ENCODE measurements at places on chromosomes 11 and 22.

DNA sequence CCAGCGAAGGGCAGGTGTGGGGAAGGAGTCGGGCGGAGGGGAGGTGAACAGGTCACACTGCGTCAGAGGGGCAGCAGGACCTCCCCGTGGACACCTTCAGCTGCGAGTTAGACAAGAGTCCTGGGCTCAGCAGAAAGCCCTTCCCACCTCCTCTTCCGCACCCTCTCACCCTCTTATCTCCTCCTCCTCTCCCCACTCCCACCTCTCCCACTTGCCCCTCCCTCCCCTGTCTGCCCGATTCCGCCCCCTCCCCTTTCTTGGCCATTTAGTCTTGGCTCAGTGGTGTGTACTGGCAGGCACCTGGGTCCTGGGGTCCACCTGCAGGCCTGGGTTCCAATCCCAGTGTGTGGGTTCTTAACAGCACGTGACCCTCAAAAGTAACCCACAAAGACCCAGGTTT lies 37.2 kb downstream of the CYTH4 start:
- DNase-seq = no peak

DNA sequence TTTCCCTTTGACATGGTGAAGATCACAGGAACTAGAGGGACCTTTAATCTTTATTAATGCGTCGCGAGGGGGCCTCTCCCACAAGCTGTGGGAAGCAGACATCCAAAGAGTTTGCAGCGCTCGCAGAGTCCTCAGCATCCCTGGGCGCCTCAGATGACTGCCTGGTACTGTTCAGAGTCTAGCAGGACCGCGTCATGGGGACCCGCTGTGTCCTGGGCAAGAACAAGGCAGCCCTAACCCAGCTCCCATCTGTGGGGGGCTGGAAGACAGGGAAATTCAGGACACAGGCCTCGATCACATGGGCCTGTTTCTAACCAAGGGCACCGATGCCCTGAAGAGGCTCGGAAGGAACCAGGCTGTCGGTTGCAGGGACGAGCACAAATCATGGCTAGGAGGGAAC lies 40.0 kb downstream of the CACNG2 start:
- DNase-seq = no peak

- no peak for DNase-seq
Measured at GRCh38 chr22:35477911-35478582, 62.6 kb upstream of the RASD2 start.

- peak; percentile 58 for DNase-seq
Measured at GRCh38 chr22:35540595-35541253, at the start of gene RASD2. TSS of gene RASD2 (plus strand) at chr22:35540831. CDS start at chr22:35546810, 5,979 bp downstream.

- DNase-seq = no peak
Measured at GRCh38 chr22:48345631-48346030, 1482.0 kb downstream of the BRD1 start.

DNA sequence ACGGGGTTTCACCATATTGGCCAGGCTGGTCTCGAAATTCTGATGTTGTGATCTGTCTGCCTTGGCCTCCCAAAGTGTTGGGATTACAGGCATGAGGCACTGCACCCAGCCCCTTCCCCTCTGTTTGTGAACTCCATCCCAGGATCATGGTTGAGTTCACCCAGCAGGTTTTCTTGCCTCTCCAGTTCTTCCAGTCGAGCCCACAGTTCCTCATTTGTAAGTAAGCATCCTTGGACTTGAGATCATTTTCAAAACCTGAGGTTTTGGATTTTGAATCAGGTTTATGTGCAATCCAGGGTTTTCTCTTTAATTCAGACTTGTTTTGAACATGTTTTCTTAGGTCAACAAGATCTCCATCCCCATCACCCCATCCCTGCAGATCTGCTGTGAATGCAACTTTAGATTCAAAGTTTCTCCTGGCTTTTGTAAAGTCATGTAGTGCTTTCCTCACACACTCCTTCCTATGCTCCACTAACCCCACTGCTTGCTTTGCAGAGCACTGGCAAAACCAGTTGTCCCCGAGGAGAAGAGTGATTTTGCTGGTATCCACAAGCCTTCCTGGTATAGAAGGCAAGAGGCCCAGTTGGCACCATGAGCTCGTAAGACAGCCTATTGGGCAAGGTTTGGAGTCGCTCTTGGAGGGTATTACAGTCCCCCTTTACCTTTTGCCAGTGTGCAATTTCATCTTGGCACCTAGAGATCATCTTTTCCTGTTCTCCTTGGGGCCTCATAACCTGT lies 14.7 kb upstream of the VPREB1 start:
- DNase-seq = no peak

DNA sequence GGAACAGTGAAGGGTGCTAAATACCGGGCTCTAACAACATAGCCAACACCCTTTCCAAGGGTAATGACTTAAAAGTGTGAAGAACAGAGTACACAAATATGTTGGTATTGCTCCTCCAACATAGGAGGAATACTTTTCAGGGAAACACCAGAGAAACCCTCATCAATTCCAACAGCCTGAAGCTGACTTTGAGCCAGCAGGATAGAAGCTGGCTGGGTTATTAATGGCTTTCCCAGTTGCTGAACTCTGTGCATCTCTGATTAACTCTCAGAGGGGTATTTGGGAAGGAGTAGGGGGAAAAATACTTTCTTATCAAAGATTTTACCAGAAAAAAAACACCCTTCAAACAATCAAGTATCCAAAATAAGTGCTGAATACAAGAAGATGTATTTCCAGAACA lies 95.6 kb downstream of the AMBRA1 start:
- no peak for DNase-seq

Measured in activated CD4-positive, alpha-beta T cell treated with anti-CD3 and anti-CD28 coated beads, Interleukin-2, amount 50 U/mL, for 48 hours (primary cell).